Omental fat pad (tissue), 4 donors: ENCODE measurements at places on chromosomes 3 and 15. TPM values are rescaled to one million over a fixed set of nuclear protein-coding genes. Genes with fewer than 3 reads are reported as not detected.

- DNase-seq, result no peak
Observed at GRCh38 chr3:54917174-54917573, 10.7 kb downstream of the LRTM1 start.

WDR49 gene
- 3.2 TPM for total RNA-seq

A4GNT gene
- not detected for total RNA-seq

LRTM1 gene
- not detected for total RNA-seq

- no peak for DNase-seq
Observed at GRCh38 chr3:177676947-177677587, 479.8 kb upstream of the TBL1XR1 start.
